ENCODE measurements at places on chromosomes 5 and 9. TPM values are rescaled to one million over a fixed set of nuclear protein-coding genes. Genes with fewer than 3 reads are reported as not detected.

DNA sequence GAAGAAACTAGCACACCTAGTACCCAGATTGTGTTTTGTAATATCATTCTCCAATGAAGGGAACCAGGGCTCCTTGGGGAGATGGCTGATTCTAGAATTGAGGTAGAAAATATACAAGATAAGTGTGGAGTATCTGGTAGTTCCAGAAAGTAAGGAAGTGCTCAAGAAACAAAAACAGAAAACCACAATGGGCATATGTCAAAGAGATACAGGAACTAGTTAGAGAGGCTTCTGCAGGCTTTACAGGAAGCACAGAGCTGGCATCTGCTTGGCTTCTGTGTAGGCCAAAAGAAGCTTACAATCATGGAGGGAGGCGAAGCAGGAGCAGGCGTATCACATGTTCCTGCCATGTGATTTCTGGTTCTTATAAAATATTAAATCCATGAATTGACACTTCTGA, 105.7 kb upstream of the TMEM161B start:
- no peak for DNase-seq

- DNase-seq = no peak
Observed at GRCh38 chr5:138978080-138978479, 102.9 kb upstream of the LRRTM2 start.

DNA sequence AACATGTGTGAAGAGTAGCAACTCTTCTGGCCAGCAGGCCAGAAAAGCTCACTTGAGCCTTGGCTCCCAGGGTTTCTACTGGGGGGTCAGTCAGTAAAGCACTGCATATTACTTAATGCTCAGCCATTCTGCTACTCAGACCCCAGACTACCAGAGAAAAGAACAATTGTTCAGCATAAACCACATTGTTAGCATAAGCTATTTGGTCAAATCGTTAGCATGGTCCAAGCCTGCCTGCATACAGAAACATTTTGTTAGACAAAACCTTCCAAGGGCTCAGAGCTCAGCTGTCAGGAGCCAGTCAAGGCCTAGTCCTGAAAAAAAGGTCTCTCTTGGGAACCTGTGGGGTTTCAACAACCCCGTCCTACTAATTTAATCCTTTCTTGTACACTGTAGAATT, 449.3 kb downstream of the PRR16 start:
- no peak for DNase-seq

SLCO6A1 gene
- total RNA-seq = not detected

DNA sequence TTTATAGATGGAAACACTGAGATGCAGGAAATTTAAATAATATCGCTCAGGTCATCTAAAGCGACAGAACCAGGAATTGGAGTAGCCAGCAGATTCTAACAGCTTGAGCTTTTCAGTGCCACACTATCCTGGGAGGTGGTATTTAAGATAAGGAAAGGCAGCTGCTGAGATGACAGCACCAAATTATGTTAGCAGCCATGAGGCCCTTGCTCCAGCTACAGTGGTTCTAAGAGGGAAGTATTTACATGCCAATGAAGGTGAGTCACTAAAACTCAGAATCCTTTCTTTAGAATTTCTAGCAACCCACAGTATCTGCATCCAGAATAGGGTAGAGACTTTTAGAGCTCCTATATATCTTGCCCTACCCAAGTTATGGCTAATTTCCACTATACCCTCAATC, 127.0 kb upstream of the VLDLR start:
- DNase-seq = no peak

TMEM8B gene
- total RNA-seq = 22.0 TPM

DNAH5 gene
- 0.35 TPM for total RNA-seq

- no peak for DNase-seq
Observed at GRCh38 chr9:132973713-132974112, 4.8 kb upstream of the GFI1B start.

EIF4E1B gene
- total RNA-seq = not detected

DAP gene
- total RNA-seq = 56.2 TPM

Data from cardiac septum (tissue), 1 donor.